NCI-H774 (cell line): ENCODE measurements at places on chromosomes 1 and 21.

DNA sequence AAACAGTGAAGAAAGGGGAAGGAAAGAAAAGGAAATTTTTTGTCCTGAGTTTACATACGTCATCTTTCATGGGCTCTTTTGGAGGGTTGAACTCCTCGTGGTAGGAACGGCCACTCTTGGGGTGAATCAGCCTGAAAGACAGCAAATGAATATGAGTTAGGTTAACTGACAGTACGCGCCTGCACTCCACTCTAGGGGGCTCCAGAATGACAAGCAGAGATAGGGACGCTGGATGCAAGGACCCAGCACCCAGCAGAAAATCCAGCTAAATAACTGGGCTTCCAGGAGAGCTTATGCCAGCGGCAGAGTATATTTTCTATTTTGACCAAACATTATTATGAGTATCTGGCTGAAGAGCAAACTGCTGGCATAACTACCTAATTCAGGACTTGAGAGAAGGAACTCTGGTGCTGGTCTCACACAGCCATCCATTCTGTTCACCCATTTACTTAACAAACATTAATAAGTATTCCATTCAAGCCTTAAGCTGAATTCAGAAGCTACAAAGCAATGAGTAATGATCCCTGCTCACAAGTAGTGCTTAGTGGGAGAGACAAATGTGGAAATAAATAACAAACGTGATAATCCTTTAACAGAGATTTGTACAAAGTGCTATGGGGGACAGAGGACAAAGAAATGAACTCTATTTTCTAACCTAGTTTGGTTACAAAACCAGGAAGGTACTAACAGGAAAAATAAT, 22.1 kb downstream of the AK2 start:
- DNase-seq = no peak

DNA sequence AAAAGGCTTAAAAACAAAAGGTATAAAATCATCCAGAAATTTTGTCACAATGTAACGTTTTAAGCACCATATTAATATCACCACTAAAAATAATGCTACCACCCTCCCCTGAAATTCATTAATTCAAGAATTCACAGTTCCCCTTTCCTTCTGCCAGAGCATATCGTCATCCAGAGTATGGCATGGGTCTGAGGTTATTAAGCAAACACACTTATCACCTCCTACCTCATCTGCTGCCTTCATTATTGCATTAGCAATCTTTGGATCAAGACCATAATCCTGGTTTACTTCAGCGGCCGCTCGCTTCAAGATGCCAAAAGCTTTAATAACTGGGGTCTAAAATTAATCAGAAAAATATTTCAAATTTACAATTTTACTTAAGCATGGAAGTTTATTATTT, 6.2 kb downstream of the FH start:
- no peak for DNase-seq

- DNase-seq = no peak
These were observed 404.9 kb downstream of the LTN1 start for GRCh38 chr21:28587748-28588147.

GRCh38 chr1:41009466-41009865, 12.1 kb downstream of the SLFNL1 start:
- no peak for DNase-seq

DNA sequence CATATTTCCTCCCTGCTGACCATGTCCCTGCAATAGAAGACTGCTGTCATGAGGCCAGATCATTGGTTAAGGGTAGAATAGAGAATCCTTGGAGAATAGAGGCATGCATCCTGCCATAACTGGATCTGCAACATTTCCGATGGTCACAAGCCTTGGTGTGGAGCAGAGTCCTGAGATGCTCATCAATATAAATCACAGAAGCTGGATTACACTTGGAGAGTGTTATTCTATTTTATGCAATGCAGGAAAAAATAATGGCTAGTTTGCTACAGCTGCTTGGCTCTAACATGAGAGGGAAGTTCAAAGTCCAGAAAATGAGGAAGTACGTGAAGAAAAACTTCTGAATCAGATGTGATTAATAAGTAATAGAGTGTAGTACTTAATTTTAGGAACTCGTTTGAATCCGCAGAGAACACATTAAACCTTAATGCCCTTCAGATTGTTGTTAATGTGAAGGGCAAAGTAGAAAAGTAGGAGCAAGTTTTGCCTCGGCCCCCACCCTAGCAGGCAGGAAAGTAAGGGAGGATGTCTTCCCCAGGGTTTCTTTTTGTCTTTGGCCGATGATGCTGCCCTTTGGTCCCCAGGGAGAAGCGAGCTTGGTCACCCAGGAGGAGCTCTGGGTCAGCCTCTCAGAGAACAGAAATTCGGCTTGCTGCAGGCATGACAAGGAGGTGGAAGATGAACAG, 59.5 kb downstream of the KCNK1 start:
- no peak for DNase-seq

DNA sequence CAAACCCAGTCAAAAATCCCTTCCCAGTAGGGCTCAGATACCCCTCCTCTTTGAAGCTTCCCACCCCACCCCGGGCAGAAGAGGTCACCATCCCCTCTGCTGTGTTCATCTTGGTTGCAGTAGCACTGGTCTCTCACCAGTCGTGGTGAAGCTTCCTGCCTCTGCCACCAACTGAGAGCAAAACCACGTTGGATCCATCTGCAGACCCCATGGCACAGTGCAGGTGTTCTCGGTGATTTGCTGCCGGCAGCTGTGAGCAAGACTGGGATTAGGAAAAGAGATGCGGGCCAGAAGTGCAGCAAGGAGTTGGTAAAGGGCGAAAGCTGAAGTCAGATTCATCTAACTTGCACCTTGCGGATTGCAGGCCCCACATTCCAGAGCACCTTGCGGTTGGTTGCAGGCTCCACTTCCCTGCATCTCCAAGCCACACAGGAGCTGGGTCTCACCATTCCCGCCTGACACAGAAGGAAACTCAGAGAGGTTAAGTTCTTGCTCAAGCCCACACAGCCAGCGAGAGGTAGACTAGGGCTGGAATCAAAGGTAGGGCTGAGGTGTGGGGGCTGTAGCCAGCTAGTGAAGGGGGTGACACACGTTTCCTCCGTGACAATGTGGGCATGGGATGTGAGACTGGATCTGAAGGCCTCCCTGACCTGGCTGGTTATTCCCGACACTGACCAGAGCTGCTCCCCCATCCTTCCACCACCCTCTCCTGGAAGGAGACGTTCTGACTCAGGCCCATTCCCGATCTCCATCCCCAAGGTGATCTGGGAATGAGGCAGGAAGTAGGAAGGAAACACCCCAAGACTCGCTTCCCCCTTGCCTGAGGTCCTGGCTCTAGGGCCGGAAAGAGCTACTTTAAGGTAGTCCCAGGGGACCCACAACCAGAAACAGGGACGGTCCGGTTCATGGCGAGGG, 3.3 kb upstream of the FAM110D start:
- DNase-seq = no peak

- no peak for DNase-seq
These were observed 14.0 kb downstream of the AHDC1 start for GRCh38 chr1:27589841-27590426.

DNA sequence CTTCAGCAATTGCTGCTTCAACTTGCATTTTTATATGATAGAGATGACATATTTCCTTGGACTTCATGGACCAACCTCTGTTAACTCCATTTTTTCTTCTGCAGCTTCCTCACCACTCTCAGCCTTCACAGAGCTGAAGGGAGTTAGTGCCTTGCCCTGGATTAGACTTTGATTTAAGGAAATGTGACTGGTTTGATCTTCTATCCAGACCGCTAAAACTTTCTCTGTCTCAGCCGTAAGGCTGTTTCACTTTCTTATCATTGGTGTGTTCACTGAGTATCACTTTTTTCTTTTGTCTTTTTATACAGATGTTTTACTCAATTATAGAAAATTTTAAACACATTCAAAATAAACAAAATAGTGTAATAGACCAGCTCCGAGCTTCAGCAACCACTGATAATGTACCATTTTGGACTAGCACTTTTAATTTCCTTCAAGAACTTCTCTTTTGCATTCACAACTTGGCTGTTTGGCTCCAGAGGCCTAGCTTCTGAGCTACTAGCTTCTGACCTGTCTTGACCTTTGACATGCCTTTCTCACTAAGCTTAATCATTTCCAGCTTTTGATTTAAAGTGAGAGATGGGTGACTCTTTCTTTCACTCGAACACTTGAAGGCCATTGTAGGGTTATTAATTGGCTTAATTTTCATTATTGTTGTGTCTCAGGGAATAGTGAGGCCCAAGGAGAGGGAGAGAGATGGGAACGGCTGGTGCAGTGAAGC, 9.3 kb downstream of the NEK7 start:
- DNase-seq = no peak

DNA sequence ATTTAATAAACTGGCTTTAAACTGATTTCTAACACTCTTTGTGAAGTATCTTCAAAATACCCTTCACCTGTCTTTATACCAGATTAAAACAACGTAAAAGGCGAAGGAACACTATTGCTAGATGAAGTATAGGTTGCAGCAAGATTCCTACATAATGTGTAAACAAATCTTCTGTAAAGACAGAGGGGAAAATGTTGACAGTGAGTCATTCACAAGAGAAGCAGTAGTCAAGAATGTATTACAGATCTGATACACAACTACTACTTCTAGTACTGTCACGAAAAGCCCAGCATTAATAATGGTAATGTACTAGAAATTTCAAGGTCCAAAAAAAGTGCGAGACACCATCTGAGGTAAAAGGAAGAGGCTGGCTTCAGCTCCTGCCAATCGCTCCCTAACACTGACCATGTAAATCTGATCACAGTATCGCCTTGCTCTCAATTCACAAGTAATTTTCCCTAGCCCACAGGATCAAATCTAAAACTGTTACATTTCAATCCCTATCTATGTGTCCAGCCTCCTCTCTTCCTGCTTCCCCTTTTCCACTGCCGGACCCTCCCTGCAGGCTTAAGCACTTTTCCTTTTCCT, 290.4 kb downstream of the AKT3 start:
- no peak for DNase-seq

DNA sequence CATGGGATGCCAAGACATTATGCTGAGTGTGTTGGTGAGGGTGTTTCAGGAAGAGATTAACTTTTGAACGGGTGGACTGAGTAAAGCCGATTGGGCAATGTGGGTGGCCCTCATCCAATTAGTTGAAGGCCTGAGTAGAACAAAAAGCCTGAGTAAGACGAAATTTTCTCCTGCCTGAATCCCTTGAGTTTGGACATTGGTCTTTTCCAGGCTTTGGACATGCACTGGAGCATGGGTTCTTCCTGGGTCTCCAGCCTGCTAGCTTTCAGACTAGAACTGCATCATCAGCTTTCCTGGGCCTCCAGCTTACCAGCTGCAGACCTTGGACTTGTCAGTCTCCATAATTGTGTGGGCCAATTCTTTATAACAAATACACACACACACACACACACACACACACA, 63.6 kb downstream of the NIBAN1 start:
- DNase-seq = no peak

- peak; percentile 53 for DNase-seq
These were observed 529 bp downstream of the EGLN1 start for GRCh38 chr1:231421546-231421970.

DNA sequence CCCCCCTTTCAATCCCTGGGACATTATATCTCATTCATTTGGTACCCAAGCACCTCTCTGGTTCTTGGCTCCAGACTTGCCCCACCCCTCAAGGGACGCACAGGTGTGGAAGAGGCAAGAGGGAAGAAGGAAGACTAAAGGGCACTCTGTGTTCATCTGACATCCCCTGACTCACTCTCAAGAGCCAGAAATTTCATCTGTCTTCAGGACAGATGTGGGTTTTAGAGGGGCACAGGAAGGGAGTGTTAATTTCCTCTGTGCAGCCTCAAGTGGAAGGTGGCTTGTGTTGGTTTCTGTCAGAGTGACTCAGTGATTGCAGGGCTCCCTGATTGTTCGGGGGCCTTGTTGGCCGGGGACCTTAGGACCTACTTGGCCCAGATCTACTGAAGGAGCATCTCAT, 2.4 kb downstream of the C2CD4D start:
- DNase-seq = no peak

DNA sequence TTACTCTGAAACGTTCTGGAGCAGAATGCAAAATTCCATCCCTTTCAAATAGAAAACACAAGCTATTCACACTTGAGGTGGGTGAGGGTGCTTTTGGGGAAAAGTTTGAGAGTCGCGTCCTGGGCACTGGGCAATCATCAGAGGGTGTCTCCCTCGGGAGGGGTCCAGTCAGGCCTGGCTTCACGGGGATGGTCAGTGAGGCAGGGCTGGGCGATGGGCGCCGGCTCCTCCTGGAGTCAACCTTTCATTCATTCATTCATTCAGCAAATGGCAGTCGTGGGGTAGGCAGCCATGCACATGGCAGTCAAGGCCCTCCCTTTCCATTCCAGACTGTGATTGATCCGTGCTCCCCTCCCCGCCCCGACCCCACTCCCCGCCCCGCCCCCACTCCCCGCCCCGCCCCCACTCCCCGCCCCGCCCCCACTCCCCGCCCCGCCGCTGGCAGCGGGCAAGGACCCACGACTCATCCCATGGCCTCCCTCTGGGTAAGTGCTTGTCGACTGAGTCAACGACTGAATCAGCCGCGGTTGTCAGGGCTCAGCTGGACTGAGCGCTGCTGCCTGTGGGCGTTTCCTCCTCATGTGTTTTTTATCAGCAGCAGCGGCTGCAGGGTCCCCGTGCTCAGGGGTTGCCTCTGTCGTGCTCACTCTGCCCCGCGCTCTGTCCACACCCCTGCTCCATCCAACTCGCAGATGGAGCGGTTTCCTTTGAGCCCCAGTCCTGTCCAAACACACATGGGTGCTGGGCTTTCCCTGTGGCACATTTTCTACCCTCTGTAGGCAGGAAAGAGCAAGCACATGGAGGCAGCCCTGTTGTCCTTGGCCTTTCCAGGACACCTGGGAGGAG, 12.5 kb upstream of the SPSB1 start:
- DNase-seq = no peak

DNA sequence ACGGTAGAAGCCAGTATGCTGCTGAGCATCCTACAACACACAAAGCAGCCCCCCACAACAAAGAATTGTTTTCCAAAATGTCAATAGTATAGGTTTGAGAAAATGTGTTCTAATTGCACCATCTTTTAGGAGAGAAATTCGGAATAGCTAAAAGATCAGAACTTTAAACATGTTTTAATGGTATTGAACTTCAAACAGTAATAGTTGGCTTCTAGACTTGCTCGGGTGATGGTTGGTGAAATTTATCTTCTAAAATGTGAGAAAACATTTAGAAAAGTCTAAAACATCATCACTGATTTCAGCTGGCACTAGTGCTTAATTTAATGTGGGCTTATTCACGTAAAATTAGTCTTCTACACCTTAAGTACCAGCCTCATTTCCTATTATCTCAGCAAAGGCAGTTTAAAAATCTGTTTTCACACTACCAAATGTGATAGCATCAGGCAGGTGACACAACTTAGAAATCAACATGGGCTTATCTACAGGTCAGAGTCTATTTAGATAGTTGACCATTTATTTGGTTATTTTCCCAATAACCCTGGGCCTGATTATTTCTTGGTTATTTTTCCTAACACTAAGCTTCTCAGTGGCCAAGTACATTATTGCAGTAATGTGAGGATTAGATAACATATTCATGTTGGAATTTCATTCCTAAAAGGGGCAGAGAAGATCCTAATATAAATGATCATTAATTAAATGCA, 399.3 kb upstream of the PKN2 start:
- DNase-seq = no peak

GRCh38 chr1:153888533-153888932, 34.2 kb downstream of the GATAD2B start:
- no peak for DNase-seq

GRCh38 chr1:221373795-221374194, 368.1 kb downstream of the DUSP10 start:
- DNase-seq = no peak
